GM18507 (cell line): ENCODE measurements at places on chromosomes 12 and 14.

DNA sequence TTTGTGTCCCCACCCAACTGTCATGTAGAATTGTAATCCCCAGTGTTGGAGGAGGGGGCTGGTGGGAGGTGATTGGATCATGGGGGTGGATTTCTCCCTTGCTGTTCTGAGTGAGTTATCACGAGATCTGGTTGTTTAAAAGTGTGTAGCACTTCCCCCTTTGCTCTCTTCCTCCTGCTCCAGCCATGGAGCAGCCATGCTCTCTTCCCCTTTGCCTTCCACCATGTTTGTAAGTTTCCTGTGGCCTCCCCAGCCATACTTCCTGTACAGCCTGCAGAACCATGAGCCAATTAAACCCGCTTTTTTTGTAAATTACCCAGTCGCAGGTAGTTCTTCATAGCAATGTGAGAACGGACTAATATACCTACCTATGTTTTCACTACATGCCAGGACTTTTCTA is 2.6 kb upstream of the POC1B start:
- no peak for DNase-seq

GRCh38 chr14:77931441-77931840 is 131.5 kb downstream of the ADCK1 start:
- DNase-seq, result no peak

DNA sequence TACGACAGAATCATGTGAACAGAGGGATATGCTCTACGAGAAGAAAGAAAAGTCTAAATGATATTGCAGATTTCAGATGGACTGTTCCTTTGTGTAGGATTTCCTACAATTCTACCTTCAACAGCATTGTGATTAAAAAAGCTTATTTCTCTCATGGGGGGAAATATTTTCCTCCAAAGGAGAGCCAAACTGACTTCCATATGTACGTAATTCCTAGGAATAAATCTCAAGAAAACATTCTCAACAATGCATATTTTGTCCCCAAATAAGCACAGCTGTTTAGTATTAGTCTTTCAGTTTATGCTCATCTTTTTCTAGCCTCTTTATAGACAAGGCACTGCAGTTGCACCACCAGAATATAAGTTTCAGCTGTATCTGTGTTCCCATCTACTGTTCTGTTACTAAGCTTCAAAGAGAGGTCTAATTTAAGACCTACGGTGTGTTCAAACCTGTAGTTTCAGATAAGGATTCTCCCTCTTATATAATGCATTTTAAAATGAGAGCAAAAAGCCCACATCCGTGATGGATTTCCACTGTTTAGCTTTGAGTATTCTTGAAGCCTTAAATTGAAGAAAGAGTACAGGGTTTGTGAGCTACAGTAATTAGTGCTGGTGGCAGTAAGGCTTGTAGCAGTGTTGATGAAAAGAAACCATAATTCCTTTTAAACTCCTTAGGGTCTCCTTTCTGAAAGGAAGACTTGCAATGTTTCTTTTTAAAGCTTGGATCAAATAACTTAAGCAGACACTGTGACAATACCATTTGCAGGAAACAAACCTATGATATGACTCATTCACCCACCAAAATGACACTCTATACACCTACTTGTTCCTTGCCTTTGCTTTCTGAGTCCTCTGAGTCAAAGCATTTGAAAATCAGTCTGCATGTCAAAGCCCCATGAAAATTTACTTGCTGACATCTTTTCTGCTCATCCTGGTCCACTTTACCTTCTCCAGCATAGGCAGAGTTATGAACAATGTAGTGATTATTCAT is 754.1 kb downstream of the NOVA1 start:
- DNase-seq, result no peak

DNA sequence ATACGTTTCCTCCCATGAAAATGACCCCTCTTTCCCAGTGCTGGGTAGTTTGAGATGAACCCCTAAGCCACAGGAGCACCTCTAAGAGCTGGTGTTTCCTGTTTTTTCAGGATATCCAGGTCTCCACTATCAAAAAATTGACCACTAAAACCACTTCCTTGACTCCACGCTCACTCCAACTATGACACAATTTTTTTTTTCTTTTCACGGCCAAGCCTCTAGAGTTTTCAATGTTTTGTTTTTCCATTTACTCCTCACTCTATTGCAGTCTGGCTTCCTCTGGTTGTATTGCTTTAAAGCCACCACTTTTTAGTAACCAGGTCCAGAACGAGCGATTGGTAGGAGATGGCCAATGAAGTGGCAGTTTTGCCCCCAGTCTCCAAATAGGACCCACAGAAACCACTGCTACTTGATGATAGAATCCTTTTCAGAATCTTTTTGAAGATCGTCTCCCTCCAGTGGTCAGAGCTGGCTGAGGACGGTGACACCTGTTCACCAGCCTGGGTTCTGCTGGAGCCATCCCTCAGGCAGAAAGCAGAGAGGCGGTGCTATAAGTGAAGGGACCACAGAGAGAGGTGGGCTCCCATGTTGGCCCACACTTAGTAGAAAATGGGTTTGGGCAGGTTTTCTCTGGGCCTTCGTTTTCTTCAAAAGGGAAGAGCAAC is 454.4 kb downstream of the VRK1 start:
- DNase-seq, result no peak

DNA sequence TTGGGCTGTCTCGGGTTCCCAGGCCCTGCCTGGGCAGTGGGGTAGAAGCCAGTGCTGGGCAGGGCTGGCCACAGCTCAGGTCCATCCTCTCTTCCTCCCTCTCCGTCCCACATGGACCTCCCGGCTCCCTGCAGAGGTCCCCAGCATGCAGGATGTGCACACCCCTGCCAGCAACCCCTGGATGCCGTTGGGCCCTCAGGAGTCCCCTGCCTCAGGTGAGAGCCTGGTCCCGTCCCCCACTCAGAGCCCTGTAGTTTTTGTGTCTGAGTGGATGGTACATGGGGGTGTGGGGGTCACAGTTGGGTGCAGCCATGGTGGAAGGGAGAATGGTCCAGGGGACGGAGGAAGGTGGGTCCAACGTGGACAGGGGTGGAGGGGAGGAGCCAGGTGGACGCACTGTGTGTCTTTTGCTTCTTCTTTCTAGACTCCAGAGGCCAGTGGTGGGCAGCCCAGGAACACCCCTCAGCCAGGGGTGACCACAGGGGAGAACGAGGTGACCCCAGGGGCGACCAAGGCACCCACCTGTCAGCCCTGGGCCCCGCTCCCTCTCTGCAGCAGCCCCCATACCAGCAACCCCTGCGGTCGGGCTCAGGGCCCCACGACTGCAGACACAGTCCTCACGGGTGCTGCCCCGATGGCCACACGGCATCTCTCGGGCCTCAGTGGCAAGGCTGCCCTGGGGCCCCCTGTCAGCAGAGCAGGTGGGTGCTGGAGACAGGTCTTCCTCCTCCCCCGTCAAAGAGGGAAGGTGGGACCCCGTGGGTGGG is 21.7 kb downstream of the PAPLN start:
- no peak for DNase-seq

GRCh38 chr14:68938271-68939150 is 40.6 kb downstream of the ACTN1 start:
- DNase-seq, result no peak

- DNase-seq, result no peak
Measured at GRCh38 chr12:21860128-21860527, 81.1 kb downstream of the ABCC9 start.

DNA sequence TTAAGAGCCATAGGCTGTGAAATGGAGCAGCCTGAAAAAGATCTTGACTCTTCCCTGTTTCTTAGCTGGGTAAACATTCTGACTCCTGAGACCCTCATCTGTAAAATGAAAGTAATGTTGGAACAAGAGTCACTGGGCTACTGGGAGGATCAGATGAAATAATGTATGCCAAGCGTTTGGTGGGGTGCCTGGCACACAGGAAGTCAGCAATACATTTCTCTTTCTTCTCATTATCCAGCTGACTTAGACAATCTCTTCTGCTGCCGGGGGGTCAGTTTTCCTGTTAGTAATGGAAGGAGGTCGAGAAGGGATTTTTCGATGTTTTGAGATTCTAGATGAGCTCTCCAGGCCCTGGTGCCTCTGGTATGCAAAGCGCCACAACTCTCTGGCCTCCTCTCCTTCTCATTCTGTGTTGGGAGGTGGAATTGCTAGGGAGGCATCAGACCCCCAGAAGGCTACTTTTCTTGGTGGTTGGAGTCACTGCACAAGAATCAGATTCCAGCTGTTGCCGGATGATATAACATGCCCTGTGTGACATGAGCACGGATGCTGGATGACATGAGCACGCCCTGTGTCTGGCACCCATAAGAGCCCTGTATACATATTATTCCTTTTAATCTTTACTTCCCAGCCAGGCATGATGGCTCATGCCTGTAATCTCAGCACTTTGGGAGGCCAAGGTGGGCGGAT is 4.3 kb downstream of the OASL start:
- DNase-seq, result no peak

DNA sequence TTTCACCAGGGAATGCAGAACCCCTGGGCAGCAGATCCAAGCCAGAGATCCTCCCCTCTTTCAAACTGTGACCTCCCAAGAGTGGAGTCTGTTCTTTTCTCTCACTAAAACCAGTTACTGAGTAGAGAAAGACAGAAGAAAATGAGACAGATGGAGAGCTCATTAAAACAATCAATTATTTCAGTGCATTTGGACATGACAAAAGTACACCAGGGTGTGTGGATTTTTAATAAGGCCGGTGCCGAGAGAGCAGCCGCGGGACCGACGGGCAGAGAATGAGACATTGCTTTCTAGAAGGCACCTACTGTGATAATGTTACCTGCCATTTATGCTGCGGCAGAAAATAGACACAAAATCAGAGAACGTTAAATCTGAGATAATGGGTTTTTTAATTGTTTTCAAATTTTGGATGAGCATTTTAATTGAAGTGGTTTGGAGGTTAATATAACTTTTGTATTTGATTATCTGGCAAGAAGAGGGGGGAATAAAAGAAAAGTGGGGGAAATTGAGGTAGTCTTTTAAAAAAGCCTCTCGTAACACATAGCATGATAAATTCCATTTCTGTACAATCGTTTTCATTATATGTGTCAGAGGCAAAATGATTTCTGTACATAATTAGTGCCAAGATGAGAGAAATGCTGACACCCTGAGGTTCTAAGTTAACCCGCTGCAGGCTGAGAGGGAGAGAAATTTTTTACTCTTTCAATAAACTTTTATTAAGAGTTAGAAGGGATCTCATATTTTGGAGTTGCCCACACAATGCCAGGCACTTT is 70.8 kb downstream of the HSPB8 start:
- no peak for DNase-seq

- no peak for DNase-seq
Measured at GRCh38 chr12:124394462-124395128, 99.7 kb downstream of the RFLNA start.

DNA sequence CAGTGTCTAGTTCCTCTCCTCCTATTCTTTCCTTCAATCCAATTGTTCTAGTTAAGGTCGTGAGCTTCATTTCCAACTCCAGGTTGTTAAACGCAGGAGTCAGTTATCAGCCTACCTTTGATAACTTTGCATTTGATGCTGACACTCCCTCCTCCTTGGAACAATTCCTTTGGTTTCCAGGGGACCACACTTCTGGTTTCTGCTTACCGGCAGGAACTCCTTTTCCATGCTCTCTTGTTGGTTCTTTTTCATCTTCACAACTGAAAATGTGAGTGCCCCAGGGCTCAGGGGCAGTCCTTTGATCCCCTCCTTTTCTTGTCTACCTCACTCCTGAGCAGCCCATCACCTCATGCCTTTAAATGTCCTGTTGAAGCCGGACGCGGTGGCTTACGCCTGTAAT is 5.0 kb downstream of the EEF1AKMT3 start:
- DNase-seq, result no peak

GRCh38 chr12:71236133-71236660 is 78.4 kb upstream of the TSPAN8 start:
- DNase-seq, result no peak

DNA sequence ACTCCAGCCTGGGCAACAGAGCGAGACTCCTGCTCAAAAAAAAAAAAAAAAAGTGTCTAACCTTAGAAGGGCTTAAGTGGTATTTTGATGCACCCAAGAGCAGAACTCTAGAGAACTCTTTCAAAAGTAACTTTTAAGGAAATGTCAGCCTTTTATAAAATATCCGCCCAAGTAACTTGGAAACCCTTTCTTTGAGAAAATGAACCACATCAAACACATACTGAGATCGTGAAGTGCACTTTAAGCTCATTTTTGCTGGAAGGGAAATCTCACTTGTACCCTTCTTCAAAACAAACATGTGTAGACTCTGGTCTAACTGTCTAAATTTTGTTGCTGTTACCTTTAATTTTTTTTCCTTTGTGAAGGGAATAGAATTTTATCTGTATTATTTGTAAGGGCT is 5.5 kb downstream of the C12orf56 start:
- no peak for DNase-seq

DNA sequence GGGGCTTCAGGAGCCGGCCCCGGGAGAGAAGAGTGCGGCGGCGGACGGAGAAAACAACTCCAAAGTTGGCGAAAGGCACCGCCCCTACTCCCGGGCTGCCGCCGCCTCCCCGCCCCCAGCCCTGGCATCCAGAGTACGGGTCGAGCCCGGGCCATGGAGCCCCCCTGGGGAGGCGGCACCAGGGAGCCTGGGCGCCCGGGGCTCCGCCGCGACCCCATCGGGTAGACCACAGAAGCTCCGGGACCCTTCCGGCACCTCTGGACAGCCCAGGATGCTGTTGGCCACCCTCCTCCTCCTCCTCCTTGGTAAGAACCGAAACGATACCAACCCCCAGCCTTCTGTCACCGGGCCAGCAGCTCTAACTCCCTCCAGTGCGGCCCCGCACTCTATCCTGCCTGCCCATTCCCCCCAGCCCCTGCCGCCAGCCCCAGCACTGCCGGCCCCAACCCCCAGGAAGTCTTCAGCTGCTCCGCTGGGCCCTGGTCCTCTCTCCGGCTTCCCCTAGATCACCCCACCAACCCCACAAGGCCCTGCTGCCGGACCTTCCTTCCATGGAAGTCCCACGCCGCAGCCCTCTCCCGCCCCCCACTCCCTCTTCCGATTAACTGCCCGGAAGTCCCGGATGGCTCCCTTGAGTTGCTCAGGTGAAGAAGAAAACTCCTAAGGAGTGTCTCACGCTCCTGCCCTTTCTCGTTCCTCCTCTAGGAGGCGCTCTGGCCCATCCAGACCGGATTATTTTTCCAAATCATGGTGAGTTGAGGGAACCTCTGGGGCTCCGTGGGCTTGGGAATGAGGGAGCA is 693 bp downstream of the LRP10 start:
- DNase-seq, result no peak

GRCh38 chr14:43369710-43370564 is 1137.1 kb downstream of the FSCB start:
- no peak for DNase-seq

GRCh38 chr12:1108276-1108675 is 117.3 kb downstream of the ERC1 start:
- peak; percentile 43 for DNase-seq

GRCh38 chr14:66239589-66239988 is 246.6 kb upstream of the CCDC196 start:
- no peak for DNase-seq

DNA sequence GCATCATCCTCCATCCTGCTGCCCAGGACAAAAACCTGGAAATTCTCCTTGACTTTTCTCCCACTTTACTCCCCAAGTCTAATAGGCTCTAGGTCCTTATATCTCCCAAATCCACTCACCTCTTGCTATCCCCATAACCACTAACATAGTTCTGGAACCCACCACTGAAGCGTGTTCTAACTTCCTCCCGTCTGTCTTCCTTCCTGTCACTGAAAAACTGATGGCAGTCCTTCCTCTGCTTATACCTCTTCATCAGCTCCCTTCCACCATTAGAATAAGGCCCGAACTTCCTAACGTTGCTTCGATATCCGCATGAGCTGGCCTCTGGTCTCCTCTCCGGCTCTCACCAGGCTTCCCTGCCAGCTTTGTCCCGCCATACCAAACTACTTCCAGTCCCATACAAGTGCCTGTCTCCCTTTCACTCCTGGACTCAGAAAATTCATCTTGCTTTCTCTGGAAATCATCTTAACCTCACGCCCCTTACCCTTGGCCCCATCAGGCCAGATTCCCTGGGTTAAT is 63.0 kb upstream of the BCL2L14 start:
- DNase-seq, result no peak

- no peak for DNase-seq
Measured at GRCh38 chr14:67666750-67667449, 7.5 kb downstream of the VTI1B start.
